ENCODE measurements at places on chromosomes 16 and 17. TPM values are rescaled to one million over a fixed set of nuclear protein-coding genes. Genes with fewer than 3 reads are reported as not detected.

DNA sequence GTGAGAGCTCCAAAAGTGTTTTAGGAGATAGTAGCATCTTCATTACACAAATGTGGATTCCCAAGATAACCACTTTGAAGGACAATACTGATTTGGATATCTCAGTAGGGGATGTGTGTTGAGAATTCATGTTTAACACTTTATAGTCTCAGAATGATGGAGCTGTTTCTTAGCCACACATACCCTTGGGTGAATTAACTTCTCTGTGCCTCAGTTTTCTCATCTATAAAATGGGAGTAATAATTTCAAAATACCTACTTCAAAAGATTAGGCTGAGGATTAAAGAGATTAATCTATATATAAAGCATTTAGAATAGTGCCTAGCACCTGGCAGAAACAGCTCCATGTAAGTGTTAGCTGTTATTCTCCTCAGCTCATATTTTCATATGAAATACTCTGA is 19.0 kb downstream of the LPCAT2 start:
- DNase-seq, result no peak
- 0 out of 2 replicates have a peak, but pooled peaks cover under 1% of the 10 kb centered on the region for H3K36me3 ChIP-seq
- H3K27ac ChIP-seq, result no peak overlapping the region
- no peaks in the 10 kb centered on the region for H3K4me1 ChIP-seq

FBXO39 gene
- total RNA-seq, result not detected

- H3K4me3 ChIP-seq, result no peak overlapping the region
- peaks cover 5% of the 10 kb centered on the region for H3K4me1 ChIP-seq
- peaks cover 6% of the 10 kb centered on the region for H3K27me3 ChIP-seq
These were observed 15.6 kb downstream of the GAA start for GRCh38 chr17:80116921-80117380.

DNA sequence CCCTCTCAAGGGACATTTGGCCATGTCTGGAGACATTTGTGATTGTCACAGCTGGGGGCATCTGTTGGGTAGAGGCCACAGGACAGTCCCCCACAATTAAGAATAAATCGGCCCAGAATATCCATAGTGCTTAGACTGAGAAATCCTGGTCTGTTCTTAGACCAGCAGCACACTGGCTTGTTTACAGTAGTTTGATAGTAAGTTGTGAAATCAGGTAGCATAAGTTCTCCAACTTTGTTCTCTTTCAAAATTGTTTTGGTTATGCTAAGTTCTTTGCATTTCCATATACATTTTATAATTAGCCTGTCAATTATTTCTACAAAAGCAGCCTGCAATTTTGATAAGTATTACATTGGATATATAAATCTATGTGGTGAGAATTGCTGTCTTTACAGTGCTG is 6.8 kb downstream of the MGRN1 start:
- DNase-seq, result no peak
- no peaks in the 10 kb centered on the region for H3K36me3 ChIP-seq
- no peak overlapping the region for H3K27ac ChIP-seq

USB1 gene
- total RNA-seq, result 21.1 TPM

GRCh38 chr17:67107811-67108775 is 63.7 kb downstream of the CACNG1 start:
- no peaks in the 10 kb centered on the region for H3K27me3 ChIP-seq
- no peak overlapping the region for H3K27ac ChIP-seq
- no peak overlapping the region for H3K4me3 ChIP-seq
- DNase-seq, result no peak

- no peak for DNase-seq
- no peaks in the 10 kb centered on the region for H3K36me3 ChIP-seq
- H3K27me3 ChIP-seq, result no peaks in the 10 kb centered on the region
- no peak overlapping the region for H3K27ac ChIP-seq
- no peak overlapping the region for H3K4me3 ChIP-seq
- no peaks in the 10 kb centered on the region for H3K4me1 ChIP-seq
These were observed 279.8 kb downstream of the UTP18 start for GRCh38 chr17:51540151-51540550.

DNA sequence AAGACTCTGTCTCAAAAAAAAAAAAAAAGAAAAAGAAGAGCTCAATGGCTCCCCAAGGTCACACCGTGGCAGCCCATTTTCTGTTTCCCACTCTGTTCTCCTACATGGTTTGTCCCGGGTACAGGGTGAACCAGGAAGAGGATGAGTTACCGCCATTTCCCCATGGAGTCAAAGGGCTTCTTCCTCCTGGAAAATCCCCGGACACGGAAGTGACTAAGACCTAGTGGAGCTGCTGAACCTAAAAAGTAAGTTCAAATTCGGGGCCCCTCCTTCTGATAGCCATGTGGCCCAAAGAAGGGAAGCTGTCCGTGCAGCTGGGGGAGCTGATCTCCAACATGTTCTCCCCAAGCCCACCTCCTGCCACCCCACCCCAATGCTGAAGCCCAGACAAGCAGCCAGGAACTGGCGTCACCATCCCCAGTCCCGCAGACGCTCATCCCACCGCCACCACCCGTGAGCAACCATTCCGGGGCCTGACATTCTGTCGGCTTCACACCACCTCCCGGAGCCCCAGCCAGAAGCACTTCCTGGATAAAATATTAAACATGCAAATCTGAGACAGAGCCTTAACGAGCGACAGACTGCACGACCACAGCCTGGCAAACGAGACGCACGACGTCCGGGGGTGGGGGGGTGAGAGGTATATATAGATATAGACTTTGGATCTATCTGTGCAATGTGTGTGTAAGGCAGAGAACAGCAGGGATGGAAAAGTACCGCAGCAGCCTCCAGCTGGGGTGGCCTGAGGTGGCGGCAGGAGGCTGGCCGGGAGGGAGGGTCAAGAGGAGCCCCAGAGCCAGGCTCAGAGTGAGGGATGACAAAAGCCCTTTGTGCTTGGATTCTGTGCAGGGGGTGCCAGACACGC is 17.6 kb downstream of the EPOP start:
- no peaks in the 10 kb centered on the region for H3K4me1 ChIP-seq
- H3K27me3 ChIP-seq, result peaks cover 12% of the 10 kb centered on the region
- no peaks in the 10 kb centered on the region for H3K36me3 ChIP-seq
- H3K27ac ChIP-seq, result no peak overlapping the region
- DNase-seq, result no peak
- H3K4me3 ChIP-seq, result no peak overlapping the region

DNA sequence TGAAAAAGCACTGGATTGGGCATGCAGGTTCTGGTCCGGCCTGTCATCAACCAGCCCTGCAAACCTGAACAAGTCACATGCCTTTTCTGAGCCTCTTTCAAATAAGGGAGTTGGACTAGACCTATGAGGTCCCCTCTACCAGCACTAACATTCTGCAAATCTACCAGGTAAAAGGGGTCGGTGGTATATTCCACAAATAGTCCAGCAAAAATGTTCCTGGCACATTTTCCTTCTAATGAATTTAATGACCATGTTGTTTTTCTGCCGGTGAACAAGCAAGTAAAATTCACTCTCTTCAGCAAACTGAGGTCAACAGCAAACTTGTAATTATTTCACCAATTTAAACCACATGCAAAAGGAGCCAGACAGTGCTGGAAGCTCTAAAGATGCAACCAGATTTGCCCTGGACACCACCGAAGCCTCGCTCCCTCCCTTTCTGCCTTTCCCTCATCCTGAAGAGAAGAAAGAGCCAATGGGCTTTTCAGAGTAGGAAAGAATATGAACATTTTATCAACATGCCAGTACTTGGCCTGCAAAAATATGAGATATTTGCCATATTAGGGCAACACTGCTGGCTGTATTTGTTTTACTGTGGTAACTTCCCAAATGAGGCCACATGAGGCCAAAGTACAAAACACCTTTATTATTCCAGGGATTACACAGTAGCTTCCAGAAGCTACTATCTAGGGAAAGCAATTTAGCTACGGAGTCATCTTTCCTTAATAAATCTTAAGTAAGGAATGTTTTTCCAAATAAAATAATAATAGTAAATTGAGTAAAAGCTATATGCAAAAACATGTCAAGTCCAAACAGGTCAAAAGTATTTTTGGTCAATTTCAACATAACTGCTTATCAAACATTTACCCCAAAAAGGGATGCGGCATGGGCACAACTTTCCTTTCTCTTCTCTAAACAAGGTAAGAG is 45.0 kb downstream of the USP31 start:
- H3K4me3 ChIP-seq, result no peak overlapping the region
- H3K4me1 ChIP-seq, result no peaks in the 10 kb centered on the region
- DNase-seq, result no peak
- H3K36me3 ChIP-seq, result no peaks in the 10 kb centered on the region

DNA sequence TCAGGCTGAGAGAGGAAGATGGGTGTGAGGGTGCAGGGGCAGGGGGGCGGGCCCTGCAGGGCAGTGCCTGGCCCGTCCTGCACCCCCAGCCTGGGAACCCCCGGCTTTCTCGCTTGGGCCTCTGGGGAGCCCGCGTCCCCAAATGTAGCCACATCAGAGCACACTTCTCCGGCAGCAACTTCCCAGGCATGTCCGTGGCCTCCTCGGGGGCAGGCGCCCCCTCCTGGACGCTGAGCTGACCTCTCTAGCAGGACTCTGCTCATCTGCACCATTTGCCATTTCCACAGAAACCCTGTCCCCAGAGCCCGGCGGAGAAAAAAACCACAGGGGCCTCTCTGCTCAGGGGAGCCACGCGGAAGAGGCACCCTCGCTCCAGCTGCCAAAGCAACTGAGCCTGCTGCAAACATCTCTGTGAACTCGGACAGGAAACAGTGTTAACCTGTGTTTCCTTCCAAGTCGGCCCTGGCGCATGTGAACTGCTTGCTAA is 63.4 kb downstream of the KLHDC4 start:
- H3K27ac ChIP-seq, result no peak overlapping the region
- DNase-seq, result no peak
- H3K27me3 ChIP-seq, result no peaks in the 10 kb centered on the region
- no peaks in the 10 kb centered on the region for H3K4me1 ChIP-seq
- H3K36me3 ChIP-seq, result no peaks in the 10 kb centered on the region
- H3K4me3 ChIP-seq, result no peak overlapping the region

NPIPB2 gene
- 2.6 TPM for total RNA-seq

DNA sequence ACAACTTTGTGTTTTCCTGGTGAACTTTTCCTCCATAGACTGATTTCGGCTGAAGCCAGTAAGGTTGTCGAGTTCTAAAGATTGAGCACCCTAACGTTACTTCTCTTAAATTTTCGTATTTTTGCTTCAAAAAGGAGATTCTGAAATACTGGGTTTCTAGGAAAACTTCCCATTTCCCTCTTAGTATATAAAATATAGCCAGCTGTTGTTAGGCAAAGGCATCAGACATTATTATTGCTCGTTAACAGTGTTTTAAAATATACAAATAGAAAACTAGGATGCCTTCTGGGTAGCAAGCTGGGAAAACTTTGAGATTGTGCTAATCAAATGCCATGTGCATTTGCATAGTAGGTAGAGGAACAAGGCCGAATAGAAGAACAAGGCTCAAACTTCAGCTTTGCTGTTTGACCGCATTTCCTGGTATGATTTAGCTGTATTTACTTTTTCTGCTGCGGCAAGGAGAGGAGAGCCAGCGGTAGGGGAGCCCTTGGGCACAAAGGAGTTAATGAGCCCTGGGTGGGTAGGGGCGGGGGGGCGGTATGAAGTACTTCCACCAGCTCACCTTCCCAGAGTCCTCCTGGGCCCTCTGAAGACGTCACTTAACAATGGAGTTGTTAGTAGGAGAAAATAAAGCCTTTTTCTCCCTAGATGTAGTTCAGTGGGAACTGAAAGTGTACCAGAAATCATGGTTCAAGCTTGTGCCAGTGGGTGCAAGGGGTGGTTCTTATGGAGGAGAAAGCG is 151.9 kb downstream of the MSI2 start:
- H3K27ac ChIP-seq, result no peak overlapping the region
- no peaks in the 10 kb centered on the region for H3K4me1 ChIP-seq

- no peaks in the 10 kb centered on the region for H3K4me1 ChIP-seq
- H3K36me3 ChIP-seq, result no peaks in the 10 kb centered on the region
- DNase-seq, result no peak
- peaks cover 72% of the 10 kb centered on the region for H3K27me3 ChIP-seq
These were observed 64.5 kb downstream of the RBFOX3 start for GRCh38 chr17:79546386-79546785.

DNA sequence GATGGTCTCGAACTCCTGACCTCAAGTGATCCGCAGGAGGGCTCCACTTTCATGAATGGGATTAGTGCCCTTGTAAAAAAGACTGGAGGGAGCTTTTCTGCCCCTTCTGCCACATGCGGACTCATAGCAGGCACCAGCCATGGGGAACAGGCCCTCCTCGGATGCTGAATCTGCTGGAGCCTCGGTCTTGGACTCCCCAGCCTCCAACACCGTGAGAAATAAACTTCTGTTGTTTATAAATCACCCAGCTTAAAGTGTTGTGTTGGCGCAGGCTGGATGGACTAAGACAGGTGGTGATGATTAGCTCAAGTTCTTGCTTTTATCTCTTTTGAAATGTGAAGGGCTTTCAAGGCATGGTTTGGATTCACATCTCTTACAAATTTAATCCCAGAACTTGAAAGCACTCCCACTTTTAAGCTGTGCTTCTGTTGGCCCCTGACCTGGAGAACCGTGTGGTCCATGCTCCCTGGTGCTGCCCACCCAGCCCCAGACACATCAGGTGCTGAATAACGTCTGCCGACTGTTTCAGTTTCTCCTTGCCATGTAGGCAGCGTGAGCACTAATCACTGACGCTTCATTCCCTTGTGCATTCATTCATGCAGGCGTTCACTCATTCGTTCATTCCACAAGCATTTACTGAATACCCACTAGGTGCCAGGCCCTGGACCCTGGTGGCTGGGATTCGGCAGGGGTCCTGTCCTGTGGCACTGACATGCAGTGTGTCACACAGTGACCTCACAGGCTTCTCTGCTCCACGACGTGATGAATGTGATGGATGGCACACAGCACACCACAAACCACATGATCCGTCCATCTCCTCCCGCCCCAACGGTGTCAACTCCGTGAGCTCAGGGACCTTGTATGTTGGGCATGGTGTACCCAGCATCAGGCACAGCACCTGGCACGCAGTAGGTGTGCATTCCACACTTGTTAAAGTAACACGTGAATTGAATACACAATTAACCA is 8.9 kb downstream of the CIBAR2 start:
- no peak overlapping the region for H3K4me3 ChIP-seq
- no peaks in the 10 kb centered on the region for H3K27me3 ChIP-seq
- no peak overlapping the region for H3K27ac ChIP-seq
- peak; percentile 50 for DNase-seq

LGALS9B gene
- not detected for total RNA-seq

TOP2A gene
- 583 TPM for total RNA-seq

NOMO2 gene
- total RNA-seq, result 80.6 TPM

- no peaks in the 10 kb centered on the region for H3K27me3 ChIP-seq
- H3K4me1 ChIP-seq, result peaks cover 18% of the 10 kb centered on the region
- peak overlapping the region; percentile 58 for H3K27ac ChIP-seq
- peak overlapping the region; percentile 27 for H3K4me3 ChIP-seq
- no peaks in the 10 kb centered on the region for H3K36me3 ChIP-seq
These were observed 31.0 kb downstream of the SOX9 start for GRCh38 chr17:72151565-72152386.

ABCC12 gene
- not detected for total RNA-seq

DNA sequence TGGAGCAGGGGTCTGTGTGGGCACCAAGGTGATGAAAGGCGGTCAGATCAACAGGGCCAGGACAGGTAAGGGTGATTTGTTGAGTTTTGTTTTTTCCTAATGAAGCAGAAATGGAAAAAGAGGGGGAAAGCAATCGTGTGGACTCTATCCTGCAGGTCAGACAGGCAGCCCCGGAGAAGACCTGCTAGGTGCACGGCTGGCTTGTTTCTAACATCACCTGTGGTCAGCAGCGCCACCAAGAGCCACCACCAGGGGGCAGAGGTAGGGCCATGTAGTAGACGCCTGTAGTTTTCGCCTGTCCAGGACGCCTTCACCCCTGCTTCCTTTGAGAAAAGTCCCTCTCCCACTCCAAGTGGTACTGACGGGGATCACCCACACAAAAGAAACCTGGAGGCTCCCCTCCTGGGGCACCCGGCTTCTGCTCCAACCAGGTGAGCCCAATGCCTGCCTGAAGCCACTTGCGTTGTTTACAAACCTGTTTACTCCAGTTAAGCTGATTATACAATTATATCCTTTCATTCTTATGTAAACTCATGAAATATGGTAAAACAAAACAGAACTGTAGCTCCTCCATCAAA is 54.2 kb upstream of the SEC14L1 start:
- H3K4me3 ChIP-seq, result no peak overlapping the region
- H3K27me3 ChIP-seq, result no peaks in the 10 kb centered on the region
- H3K4me1 ChIP-seq, result peaks cover 12% of the 10 kb centered on the region

COPZ2 gene
- not detected for total RNA-seq
